NCI-H1436 treated with DMSO at 0.1 percent for 48 hours (cell line): ENCODE measurements at places on chromosomes 4 and X.

- peak; percentile 4 for DNase-seq
These were observed 283.4 kb downstream of the BCOR start for GRCh38 chrX:39814391-39814790.

- DNase-seq, result no peak
These were observed 75.6 kb upstream of the SRD5A3 start for GRCh38 chr4:55270481-55270880.

GRCh38 chr4:140260227-140260626, 106.2 kb upstream of the MAML3 start:
- no peak for DNase-seq

GRCh38 chr4:67615119-67615518, 56.6 kb downstream of the STAP1 start:
- no peak for DNase-seq

DNA sequence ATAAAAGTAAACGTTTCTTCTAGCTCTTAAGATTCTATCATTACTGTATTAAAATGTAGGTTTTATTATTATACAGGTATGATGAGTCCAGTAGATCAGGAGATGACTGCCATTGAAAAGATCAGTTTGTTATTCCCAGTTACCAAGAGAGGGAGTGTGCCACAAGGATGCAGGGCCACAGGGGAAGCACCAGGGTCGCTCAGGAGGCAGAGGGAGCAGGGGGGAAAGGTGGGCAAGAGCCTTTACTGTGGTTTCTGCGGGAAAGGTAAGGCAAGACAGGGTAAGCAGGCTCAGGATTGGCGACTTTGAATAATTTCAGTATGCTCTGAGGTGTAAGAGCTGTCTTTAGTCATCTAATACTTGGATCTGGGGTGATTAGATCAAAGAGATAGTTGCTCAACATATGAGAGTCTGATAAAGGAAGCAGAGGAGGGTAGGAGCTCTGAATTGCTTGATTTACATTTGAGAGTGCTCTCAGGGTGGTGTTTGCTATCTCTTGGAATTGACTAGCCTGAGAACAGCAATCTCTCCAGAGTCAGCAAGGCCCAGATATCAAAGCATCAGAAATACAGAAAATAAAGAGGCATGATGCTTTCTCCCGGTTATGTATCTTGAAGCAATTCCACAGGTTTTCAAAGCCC, 86.0 kb downstream of the NDST3 start:
- no peak for DNase-seq

DNA sequence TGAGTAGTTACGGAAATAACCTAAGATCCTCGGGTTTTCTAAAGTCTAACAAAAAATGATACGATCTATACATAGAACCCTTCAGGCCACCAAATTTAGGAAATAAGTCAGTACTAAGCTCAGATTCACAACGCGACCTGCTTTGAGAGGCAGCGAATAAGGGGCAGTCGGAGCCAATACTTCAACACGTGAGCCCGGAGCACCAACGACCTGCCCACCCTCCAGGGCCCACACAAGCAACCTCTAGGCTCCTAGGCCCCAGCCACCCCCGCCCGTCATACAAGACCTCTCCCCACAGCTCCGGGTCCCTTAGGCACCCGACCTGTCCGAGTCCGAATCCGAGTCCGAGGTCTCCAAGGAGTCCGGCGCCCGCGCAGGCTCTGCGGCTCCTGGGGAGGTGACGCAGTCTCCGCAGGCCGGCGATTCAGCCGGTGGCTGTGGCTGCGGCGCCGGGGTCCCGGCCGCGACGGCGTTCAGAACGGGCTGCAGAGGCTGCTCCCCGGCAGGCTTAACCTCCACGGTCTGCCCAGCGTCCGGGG, 580 bp downstream of the NAF1 start:
- DNase-seq, result no peak

DNA sequence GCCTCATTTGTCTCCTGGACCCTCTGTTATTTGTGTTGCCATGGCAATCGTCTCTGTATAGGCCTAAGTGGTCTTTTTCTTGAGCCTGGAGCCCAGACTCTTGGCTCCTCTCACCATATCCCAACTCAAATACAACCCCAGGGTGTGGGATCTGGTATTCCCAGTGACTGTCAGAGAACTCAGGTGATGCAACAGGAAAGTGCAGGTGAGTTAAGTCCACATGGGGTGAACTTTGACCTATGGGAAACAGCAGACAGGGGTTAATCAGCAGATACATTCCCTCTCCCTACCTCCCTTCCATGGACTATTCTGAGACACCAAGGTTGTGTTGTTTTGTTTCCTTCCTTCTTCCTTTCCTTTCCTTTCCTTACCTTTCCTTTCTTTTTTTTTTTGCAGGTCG, 130.9 kb upstream of the RPS6KA3 start:
- DNase-seq, result no peak

DNA sequence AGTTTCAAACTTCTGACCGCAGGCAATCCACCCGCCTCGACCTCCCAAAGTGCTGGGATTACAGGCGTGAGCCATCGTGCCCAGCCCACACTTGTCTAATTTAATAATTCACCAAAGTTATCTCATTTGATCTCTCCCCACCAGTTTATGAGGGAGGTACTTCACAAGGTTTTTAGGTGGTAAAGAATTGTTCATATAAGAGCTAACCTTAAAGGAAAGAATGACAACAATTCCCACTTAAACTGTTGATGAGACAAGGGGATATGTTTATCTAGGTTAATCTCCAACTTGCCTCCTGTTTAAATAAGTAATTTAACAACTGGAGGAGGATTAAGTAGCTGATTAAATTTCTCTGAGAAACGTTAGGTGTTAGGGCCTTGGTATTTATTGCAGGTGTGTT, 117.6 kb upstream of the CBLL2 start:
- DNase-seq, result no peak
